Transverse colon (tissue), 4 donors: ENCODE measurements at places on chromosomes 6 and 20.

DNA sequence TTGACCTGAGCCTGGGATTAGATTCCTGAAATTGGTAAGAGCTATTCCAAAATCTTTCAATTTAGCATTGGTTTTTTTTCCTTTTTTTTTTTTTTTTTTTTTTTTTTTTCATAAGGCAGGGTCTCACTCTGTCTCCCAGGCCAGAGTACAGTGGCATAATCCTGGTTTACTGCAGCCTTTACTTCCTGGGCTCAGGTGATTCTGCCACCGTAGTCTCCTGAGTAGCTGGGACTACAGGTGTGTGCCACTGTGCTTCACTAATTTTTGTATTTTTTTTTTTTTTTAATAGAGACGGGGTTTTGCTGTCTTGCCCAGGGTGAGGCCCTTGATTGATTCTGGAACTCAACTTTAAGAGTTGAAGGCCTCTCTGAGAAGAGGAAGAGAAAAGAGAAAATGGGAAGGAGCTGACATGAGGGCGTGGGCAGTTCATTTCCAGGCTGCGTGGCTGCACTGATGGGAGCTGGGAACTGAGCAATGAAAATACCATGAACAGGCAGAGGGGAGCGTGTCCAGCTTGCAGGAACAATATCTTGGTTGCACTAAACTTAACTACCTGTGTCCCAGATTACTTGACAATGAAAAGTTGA is 24.6 kb downstream of the KDM1B start:
- peak; percentile 47 for DNase-seq

- no peak for DNase-seq
Observed at GRCh38 chr6:14754751-14755513, 490.9 kb upstream of the JARID2 start.

DNA sequence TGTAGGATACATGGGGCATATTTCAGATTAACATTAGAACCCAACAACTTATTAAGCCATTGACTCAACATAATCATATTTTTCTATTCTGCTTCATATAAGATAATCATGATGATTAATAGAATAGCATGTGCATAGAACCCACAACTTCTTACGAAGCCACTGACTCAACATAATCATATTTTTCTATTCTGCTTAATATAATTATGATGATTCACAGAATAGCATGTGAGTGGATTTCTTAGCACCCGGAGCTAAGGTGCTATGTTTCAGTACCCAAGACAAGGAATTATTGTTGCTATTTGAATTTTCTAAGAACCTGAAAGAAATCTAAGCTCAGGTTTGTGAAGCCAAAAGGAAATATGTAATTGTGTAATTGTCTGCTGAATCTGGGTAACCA is 96.8 kb downstream of the TENT5A start:
- DNase-seq, result no peak

DNA sequence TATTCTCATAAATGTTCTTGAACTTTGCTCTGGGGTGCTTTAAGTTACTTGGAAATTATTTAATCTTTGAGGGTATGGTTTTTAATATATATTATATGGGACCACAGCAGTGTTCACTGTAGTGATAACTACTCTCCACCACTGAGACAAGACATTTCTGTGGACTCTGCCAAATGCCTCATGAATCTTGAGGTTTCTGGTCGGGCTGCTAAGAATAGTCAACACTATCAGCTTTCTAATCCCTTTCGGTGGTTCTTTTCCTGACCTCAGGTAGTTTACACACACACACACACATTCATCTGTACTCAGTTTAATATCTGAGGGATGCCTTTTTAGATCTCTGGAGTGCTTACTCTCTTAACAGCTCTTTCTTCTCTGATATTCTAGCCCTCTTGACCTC is 500.7 kb downstream of the MAFB start:
- DNase-seq, result no peak

DNA sequence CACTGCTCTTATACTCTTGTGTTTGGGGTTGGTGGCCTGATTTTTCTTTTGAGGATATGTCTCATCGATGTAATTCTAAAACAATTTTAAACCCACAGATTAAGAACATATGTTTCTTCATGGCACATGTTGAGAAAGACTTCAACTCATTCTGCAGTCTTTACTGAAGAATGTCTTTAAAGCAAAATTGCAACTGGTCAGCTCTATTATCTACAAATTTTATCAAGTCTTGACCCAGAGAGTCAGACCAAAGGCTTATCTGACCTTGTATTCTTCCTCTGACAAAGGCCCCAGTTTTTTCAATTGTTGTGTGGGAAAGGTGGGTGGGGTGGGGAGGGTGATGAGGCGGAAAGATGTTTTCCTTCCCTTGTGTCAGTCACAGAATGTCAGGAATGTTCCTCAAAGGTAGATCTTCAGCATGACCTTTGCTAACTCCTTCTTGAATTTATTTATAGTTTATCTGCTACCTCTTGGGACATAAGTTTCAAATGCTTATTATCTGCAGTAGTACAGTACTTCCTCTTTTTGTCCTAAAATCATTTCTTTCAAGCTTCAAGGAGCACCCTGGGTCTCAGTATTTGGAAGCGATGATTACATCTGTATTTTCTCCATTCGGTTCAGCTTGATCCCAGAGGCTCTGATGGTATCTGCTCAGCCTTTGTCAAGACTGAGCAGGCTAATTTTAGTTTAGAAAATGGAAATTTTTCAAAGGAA is 63.2 kb upstream of the TIAM2 start:
- no peak for DNase-seq

GRCh38 chr20:9395971-9396370 is 118.4 kb upstream of the LAMP5 start:
- no peak for DNase-seq

- DNase-seq, result peak; percentile 82
Observed at GRCh38 chr6:41536795-41537758, 9.1 kb upstream of the FOXP4 start.

DNA sequence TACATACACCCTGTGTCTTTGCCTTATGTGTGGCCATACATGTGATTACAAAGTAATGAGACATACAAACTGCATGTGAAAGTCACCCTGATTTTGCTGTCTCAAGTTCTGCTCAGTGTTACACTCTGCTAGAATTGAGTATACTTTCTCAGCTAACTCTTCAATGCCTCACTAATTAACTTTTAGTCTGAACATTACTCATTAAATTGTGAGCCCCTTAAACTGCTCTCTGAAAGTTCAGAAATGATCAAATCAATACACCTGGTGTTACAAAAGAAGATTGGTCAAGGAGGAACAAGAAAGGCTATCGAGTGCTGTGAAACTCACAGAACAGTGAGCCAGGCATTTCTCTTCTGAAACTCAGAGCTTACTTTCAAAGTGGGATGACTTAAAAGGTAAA is 71.3 kb downstream of the MKKS start:
- DNase-seq, result no peak

DNA sequence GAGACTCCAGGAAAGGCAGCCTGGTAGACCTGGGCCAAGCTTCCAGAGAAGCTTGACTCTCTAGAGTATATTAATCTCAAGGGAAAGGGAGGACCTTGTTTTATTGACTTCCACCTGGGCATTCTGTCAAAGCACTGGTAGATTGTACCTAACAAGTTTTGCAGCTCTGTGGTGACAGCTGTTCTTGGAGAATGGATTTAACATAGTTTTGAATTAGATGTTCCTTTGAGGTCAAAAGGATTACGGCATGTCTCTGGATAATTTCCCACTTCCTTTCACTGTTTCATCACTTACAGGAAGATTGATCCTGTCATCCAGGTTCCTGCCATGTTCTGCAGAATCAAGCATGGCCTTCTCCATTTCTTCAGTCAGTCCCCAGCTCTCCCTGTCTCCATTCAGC is 246.0 kb downstream of the PHACTR1 start:
- no peak for DNase-seq

DNA sequence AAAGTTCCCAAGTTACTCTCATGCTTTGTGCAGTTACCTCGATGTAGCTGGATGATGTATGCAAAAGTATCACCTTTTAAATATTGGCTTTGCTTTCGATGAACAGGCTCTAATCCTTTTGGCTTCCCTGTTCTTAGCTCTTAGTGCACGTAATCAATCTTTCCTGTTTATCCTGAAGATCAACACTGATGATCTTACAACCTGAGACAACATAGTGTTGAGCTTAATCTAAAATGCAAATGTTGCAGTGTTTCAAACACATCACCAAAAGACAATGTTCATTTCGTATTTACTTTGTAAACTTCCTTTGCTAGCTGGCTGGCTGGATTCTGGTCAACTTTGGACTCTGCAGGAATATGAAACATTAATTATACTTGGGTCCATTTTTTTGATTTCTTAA is 132.1 kb downstream of the THEMIS start:
- no peak for DNase-seq

DNA sequence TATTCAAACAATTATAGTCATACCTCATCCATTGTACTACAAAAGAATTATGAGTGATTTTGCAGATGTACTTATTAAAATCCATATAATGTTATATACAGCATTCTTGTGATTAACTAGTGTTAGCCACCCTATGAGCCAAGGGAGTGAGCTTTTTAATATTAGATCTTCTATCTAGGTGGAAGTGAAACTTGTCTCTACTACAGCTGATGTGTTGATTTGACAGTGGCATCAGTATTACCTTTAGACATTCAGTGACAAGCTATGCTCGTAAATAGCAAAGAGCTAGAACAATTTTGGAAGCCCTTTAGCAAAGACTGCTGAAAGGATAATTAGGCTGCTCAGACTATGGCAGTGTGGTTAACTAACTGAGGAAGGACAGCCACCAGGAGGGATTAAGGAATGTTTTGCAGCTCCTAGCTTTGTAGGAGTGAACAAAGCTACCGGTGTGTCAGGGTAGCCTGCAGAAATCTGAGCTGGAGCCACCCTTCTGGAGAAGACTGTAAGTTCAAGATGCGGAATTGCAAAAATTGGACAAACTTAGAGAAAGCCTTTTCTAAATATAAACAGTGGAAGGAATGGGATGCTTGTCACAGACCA is 73.7 kb downstream of the AFG1L start:
- no peak for DNase-seq

- DNase-seq, result no peak
Observed at GRCh38 chr6:125149256-125150144, 4.1 kb upstream of the TPD52L1 start.

GRCh38 chr6:130824978-130825694 is 2.1 kb upstream of the SMLR1 start:
- DNase-seq, result no peak

- no peak for DNase-seq
Observed at GRCh38 chr20:48891235-48892048, 30.1 kb upstream of the ARFGEF2 start.

- no peak for DNase-seq
Observed at GRCh38 chr6:93792746-93793145, 373.4 kb upstream of the EPHA7 start.

DNA sequence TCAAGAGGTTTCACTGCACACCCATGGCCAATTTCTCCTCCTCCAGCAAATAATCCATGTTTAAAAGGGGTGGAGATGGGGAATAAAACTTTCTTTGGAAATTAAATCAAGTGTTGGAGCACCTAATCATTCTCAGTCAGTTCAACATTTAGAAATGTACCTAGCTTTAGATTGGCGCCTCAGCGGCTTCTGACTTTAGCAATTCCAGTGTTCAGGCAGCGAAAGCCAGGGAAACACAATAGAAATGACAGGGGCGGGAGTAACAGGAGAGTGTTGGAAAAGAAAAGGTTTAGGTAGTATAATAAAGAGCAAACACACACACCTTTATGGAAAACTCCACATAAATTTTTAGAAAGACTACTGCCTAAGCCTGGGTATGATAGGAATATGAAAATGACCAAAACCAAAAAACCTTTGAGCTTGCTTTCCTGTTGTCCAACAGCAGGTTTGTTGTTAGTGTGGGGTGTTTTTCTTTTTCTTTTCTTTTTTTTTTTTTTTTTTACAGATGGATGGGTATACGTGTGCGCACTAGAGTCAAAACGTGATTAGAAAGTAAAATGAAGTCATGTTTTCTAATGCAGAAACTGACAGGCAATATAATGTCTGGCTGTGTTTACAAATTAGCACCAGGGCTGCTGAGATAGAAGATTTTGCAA is 7.7 kb downstream of the TFAP2A start:
- DNase-seq, result no peak

DNA sequence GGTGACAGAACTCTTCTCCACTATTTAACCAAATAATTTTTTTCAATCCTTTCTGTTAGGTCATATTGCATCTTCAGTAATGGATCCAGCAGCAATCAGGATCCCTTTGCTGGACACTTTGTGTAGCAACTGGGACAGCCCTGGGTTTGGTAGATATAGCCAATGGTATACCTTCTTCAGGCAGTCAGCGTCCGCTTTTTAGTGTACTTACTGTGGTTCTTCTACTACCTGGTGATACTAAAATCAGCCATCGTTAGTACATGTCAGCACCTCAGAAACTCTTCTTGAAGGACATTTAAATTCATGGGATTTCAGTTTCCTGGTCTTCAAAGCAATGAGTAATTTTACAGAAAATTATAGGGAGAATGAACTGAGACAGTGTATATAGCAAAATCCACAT is 93.5 kb downstream of the ADGRG6 start:
- no peak for DNase-seq

GRCh38 chr6:32623693-32624092 is 13.5 kb upstream of the HLA-DQA1 start:
- DNase-seq, result no peak
